ENCODE measurements at places on chromosomes 7 and 10. TPM values are rescaled to one million over a fixed set of nuclear protein-coding genes. Genes with fewer than 3 reads are reported as not detected.

The ASB10 gene
- total RNA-seq: not detected

The INA gene
- 0.07 TPM for total RNA-seq

The CHAT gene
- total RNA-seq: not detected

The EPDR1 gene
- total RNA-seq: 13.3 TPM

The VPS37D gene
- total RNA-seq: 1.3 TPM

The POP7 gene
- total RNA-seq: 39.6 TPM

The UCN3 gene
- total RNA-seq: not detected

The THAP5 gene
- total RNA-seq: 27.7 TPM

The NFKB2 gene
- total RNA-seq: 17.8 TPM

The SLC29A4 gene
- total RNA-seq: 12.3 TPM

The AKR1C2 gene
- total RNA-seq: 256 TPM

The WEE2 gene
- 0.14 TPM for total RNA-seq

The CYP2C8 gene
- total RNA-seq: 0.34 TPM

The DKK1 gene
- 1.8 TPM for total RNA-seq

The EN2 gene
- total RNA-seq: under 0.01 TPM

The NPC1L1 gene
- under 0.01 TPM for total RNA-seq

The FLNC gene
- total RNA-seq: 1.0 TPM

The GDF2 gene
- not detected for total RNA-seq

The IFIT3 gene
- total RNA-seq: 3.1 TPM

The FEZF1 gene
- under 0.01 TPM for total RNA-seq

The CYP3A4 gene
- total RNA-seq: not detected

The PODXL gene
- 0.34 TPM for total RNA-seq

The TEX36 gene
- total RNA-seq: not detected

The TFPI2 gene
- total RNA-seq: 1.7 TPM

The INHBA gene
- total RNA-seq: 8.5 TPM

The ACTA2 gene
- total RNA-seq: 5.8 TPM

The PHKG1 gene
- total RNA-seq: 0.50 TPM
